ENCODE measurements at places on chromosomes 3 and 15.

GRCh38 chr3:94616833-94617232 is 554.0 kb downstream of the NSUN3 start:
- H3K27me3 ChIP-seq, result no peaks in the 10 kb centered on the region
- H3K4me3 ChIP-seq, result no peak overlapping the region
- no peak overlapping the region for H3K27ac ChIP-seq
- H3K4me1 ChIP-seq, result no peaks in the 10 kb centered on the region
- no peaks in the 10 kb centered on the region for H3K36me3 ChIP-seq

- H3K27me3 ChIP-seq, result no peaks in the 10 kb centered on the region
- no peak for DNase-seq
- H3K27ac ChIP-seq, result peak overlapping the region; percentile 50
- H3K4me1 ChIP-seq, result no peaks in the 10 kb centered on the region
- no peak overlapping the region for H3K4me3 ChIP-seq
These were observed 17.1 kb downstream of the GBE1 start for GRCh38 chr3:81744366-81744765.

GRCh38 chr15:99677540-99678134 is 55.6 kb downstream of the LYSMD4 start:
- H3K36me3 ChIP-seq, result peaks cover 7% of the 10 kb centered on the region
- no peaks in the 10 kb centered on the region for H3K27me3 ChIP-seq
- H3K27ac ChIP-seq, result no peak overlapping the region
- no peak overlapping the region for H3K4me3 ChIP-seq
- no peak for DNase-seq

DNA sequence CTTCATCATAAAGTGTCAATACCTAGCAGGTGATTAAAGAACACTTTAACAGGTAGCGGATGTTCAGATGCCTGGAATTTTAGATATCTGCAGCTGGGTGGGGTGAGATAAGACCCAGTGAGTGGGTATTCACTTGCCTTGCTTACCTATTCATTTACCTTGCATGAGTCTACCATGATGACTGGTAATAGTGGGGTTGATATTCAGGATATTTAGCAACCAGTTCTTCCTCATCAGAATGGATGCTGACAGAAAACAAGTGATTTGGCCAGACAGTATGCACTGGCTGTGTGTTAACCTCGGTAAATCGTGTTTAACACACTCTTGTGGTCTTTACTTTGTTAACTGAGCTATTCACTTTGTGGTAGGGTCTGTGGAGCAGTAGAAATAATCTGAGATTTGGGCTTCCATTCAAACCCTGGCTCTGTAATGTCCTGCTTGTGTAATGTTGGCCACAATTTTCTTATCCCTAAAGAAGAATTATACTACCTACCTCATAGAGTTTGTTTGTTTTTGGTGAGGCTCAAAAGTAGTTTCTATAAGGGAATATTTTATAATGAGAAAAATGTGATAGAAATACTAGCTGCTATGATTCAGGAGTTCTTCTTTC is 391.9 kb upstream of the TBL1XR1 start:
- H3K36me3 ChIP-seq, result no peaks in the 10 kb centered on the region
- no peaks in the 10 kb centered on the region for H3K27me3 ChIP-seq
- H3K27ac ChIP-seq, result no peak overlapping the region
- H3K4me3 ChIP-seq, result no peak overlapping the region
- DNase-seq, result no peak
- no peaks in the 10 kb centered on the region for H3K4me1 ChIP-seq

All from breast epithelium (tissue), 4 donors.